ENCODE measurements at places on chromosomes 11 and 22.

GRCh38 chr11:64246871-64247728, at the start of gene PPP1R14B:
TSS of gene PPP1R14B (minus strand) at chr11:64246943. CDS start at chr11:64246673, 270 bp downstream.
- peak; percentile 37 for DNase-seq

DNA sequence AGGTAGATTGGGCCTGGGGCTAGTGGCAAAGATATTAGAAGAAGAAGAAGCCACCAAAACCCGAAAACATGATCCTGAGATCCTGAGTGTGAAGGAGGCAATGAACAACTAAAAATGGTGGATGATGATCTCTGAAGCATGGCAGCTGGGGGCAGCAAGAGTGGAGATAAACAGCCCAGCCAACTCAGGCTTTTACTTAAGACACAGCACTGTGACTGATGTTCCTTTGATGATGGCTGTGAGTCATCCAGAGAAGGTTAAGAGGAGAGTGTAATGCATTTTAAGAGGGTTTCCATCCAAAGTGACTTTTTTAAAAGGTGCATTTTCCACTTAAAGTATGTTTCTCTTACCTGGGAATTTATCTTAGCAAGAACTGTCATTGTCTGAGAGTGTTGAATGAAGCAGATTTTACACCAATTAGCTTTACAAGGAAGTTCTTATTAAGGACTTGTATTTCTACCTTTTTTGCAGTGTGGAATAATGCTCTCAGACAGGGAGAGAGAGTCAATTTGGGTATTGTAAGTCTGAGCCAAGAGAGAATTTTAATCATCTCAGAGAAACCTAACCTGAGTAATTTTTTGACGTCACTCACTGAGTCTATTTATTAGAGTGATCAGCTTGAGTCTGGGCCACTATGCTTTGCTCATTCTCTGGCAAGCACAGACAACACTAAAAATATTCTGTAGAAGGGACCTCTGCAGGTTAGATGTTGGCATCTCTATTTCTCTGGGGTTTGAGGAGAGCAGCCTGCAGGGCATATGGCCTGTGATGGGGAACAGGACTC, 14.1 kb upstream of the CALCB start:
- DNase-seq = no peak

DNA sequence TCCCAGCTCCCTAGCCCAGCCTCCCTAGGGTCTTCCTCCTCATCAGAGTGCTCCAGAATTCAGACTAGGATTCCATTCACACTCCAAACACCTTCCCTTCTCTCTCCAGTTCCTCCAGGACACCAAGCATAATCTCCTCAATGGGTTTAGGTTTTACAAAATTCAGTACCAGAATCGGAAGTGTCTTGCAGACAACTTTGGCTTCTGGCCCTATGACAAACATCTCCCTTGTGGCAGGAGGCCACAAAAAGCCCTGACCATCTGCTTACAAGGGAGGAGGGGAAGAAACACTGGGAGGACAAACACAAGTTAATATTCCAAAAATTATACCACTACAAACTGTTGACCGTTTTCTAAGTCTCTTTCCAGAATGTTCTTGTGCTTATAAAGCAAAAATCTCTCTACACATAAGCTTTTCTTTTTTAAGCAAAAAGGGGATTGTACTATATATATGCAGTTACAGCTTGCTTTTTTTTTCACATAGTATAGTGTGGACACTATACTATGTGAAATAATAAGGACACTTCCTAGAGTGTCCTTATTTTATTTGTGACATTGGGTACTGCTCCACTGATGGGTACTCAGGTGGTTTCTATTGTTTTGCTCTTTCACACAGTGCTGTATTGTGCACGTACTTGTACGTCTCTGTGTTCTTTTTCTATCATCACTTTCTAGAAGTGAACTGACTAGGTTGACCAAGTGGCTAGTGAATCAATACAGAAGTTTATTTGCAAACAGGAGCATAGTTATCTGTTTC, 78.7 kb downstream of the BDNF start:
- no peak for DNase-seq

GRCh38 chr11:76212086-76213035, 6.1 kb upstream of the WNT11 start:
- DNase-seq = no peak

DNA sequence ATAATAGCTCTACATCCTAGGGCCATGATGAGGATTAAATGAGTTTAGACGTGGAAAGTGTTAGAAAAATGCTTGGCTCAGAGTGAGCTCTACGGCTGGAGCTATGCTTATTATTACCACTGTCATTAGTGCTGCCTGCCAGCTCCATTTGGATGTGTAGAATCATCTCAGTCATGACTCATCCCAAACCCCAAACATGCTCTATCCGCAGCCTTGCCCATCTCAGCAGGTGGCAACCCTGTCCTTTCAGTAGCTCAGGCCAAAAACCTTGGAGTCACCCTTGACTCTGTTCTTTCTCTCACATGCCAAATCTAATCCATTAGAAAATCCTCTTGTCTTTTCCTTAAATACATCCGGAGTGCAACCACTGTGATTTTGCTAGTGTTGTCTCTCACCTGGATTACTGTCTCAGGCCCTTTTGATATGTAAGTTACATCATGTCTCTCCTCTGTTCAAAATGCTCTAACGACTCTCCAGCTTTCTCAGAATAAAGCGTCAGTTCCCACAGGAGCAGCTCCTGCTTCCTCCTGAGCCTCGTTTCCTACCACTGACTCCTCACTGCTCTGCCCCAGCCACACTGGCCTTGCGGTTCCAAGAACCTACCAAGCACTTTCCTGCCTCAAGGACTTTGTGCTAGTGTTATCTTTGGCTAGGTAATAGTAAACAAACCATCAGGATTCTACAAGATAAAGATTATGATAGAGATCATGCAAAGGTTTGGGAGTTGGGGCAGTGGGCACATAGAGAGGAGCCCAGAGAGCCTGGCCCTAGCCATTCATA, 10.5 kb upstream of the CHRM1 start:
- no peak for DNase-seq

GRCh38 chr22:30267382-30268302, 991 bp upstream of the OSM start:
- no peak for DNase-seq

DNA sequence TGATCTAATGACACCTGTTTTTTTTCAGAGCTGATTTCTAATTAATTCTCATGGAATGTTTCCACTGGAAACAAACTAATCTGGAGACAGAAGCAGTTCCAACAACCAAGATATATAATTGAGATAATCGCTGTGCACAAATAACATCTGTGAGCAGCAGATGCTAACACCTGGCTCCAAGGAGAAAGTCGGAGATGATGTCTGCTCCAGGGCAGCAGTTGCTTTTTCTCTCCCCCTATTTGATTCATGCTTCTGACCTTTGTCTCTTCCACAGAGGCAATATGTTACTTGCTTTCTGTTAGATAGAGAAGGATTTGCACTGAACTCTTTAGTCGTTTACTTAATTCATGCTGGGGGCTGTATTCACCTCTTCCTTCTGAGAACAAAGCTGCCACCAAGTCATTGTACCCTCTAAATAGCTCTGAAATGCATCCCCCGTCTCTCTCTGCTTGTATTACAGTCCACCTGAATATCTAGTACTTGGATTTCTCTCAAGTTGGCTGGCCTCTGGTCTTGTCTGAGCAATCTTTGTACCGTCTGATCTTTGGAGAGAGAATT, 187.4 kb downstream of the MYO18B start:
- DNase-seq = no peak

GRCh38 chr11:12581416-12581815, 92.8 kb upstream of the TEAD1 start:
- no peak for DNase-seq

- DNase-seq = no peak
Measured at GRCh38 chr22:46234969-46235368, 15.1 kb downstream of the CDPF1 start.

GRCh38 chr11:69300120-69301060, 6.4 kb downstream of the MYEOV start:
- no peak for DNase-seq

DNA sequence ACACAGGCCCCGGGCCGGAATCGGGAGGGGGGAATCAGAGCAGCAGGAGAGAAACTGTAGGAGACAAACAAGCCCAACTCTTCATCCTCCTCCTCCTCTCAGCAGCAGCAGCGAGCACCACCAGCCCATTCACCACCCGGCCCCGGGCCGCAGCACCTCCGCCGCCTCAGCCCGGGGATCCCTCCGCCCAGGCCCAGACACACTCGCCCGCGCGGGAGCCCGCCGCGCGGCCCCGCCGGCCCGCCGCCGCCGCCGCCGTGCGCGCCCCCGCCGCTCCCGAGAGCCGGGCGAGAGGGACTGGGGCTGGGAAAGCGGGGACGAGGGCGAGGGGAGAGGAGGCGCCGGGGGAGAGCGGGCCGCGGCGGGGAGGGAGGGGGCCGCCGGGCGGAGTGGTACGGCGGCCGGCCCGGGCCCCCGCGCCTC, at the start of gene PHF21A:
PHF21A (minus strand) TSS at position 154 of the 423 bp plus-strand sequence. CDS start 37,235 bp downstream, outside the sequence.
- peak; percentile 60 for DNase-seq

GRCh38 chr22:26025626-26026025, 143.6 kb upstream of the SEZ6L start:
- no peak for DNase-seq

DNA sequence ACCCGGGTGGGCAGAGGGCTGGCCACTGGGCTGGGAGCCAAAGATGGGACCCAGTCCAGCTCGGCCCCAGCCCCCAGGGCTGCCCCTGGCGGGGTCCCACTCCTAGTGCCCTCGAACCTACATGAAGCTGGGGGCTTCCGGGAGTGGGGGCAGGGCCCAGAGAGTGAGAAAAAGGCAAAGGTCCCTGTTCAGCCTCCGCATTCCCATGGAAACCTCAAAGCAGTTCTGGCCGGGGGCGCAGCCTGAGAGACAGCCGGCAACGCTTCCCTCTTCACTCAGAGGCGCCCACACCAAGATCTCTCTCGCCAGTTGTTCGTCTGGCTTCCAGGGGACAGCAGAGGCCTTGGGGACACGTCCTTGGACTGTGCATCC, 22.4 kb upstream of the ARHGAP8 start:
- DNase-seq = no peak

All from non-pigmented ciliary epithelial cell (primary cell).